ENCODE measurements at places on chromosomes 3 and 15.

GRCh38 chr3:153577059-153577736, 415.2 kb downstream of the RAP2B start:
- no peak for DNase-seq

GRCh38 chr3:69542805-69543429, 157.0 kb upstream of the FRMD4B start:
- DNase-seq = no peak

DNA sequence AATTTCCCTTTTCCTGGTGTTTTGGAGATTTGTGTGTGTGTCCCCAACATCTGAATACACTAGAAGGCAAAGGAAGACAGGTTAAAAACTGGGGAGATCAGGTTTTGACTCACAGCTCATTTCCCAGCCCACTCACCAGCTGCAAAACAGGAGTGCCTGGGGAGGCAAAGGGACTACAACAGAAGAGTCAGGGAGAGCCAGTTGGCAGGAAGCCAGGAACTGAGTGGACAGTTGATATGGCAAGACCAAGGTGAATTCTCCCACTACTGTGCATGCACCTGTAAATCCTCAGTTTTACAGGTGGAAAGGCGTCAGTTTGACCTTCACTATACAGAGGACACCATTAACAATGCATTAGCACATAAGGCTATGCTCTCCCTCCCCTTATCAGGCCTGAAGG, 901.5 kb upstream of the SEMA6D start:
- no peak for DNase-seq

- DNase-seq = no peak
These were observed 60.4 kb downstream of the CRYGS start for GRCh38 chr3:186483611-186484340.

DNA sequence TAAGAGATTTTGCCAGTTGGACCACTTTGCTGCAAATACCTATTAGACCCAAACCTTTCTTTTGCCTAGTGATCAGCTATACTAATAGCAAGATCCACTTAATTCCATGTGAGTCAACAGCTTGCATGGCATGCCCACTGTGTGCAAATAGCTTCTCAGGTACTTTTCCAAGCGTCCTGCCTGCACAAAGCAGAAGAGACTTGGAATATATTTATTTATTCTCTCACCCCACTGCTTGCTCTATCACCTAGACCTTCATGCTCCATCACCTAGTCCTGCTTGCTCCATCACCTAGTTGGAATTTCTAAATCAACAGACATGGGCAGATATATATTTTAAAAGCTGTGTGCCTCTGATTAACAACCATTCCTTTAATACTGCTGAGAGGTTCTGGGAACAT, 47.6 kb downstream of the MBNL1 start:
- DNase-seq = no peak

DNA sequence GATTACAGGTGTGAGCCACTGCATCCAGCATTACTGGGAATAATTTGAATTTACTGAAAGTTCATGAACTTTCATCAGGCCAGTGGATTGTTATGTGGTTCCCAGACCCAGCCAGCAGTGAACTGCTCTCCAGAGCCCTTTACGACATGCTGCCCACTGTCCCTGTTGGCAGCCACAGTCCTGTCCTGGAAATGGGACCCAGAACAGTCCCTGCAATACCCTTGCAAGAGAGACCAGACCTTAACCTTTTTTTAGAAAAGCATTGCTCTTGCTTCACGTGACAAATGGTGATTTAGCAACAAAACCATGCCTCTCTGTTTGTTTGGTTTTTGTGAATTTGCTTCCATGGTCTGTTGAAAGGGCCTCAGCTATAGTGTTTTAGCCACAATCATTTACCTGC, 367.3 kb upstream of the C2CD4B start:
- no peak for DNase-seq

DNA sequence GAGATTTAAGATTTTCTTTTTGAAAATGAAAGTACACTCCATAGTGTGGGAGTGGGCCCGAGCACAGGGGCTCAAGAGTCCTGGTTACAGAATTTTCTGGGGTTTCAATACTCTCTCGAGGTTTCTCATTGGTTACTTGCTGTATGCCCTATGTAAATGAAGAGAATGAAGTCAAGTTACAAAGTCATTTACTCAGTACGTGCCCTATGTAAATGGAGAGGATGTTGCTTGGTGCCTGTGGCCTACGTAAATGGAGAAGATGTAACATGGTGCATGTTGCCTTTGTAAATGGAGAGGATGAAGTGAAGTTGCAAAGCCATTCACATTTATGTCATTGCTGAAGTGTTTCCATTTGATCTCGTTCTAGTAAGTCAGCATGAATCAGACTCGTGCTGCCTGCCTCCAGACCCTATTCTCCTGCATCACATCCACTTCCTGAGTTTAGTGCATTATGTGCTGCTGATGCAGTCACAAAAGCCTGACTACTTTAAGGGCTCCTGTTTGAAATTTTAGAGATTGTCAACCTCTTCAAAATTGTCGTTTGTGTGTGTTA, 302.0 kb downstream of the ZBBX start:
- no peak for DNase-seq

DNA sequence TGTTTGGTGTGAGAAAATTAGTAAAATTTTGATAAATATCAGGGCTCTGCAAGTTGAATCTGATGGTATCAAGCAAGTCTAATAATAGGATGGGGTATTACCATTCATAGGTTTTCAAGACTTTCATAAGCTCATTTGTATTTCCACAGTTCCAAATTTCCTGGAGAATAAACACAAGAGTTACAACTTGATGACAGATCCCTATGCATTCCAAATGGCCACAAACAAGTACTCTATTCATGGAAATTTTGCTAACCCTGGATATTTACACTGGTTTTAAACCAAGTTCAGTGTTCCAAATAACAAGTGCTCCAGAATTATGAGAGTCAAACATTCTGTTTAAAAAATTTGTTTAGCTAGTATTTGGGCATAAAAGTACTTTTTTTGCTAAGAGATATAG, 75.0 kb upstream of the CNTN6 start:
- DNase-seq = no peak

DNA sequence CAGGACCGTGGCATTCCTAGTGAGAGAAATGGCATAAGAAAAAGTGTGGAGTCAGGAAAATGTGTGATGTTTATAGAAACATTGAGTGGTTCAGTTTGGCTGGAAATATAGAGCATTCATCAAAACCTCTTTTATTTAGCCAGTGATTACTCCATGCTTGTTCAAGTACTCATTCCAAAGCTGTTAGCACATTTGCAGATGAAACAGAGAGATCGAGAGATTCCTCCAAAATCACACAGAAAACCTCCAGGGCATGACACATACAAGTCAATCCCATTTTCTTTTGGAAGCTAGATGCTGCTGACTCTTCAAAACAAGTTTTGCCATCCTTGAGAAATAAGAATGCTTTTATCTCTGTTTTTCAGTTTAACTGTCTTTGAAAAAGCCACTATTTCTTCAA, 11.5 kb upstream of the MB21D2 start:
- no peak for DNase-seq

- DNase-seq = no peak
These were observed 16.6 kb downstream of the GP9 start for GRCh38 chr3:129077222-129077621.
